ENCODE measurements at places on chromosomes 5 and 9.

GRCh38 chr9:6907772-6908381 lies 150.1 kb downstream of the KDM4C start:
- no peak for DNase-seq

- DNase-seq, result no peak
Measured at GRCh38 chr9:7854763-7855162, 55.2 kb upstream of the DMAC1 start.

- no peak for DNase-seq
Measured at GRCh38 chr5:106521701-106522100, 1149.0 kb downstream of the EFNA5 start.

GRCh38 chr9:114005371-114006154 lies 72.5 kb downstream of the AMBP start:
- DNase-seq, result no peak

GRCh38 chr5:175098301-175098700 lies 345.7 kb downstream of the DRD1 start:
- DNase-seq, result no peak

- no peak for DNase-seq
Measured at GRCh38 chr5:154868702-154869101, 10.3 kb downstream of the CNOT8 start.

- DNase-seq, result no peak
Measured at GRCh38 chr9:87667164-87667738, 58.7 kb upstream of the CTSL start.

- DNase-seq, result no peak
Measured at GRCh38 chr5:2557435-2557834, 194.0 kb downstream of the IRX2 start.

GRCh38 chr5:126631920-126632319 lies 31.2 kb downstream of the PHAX start:
- DNase-seq, result no peak

GRCh38 chr9:75869236-75869635 lies 21.2 kb upstream of the PCSK5 start:
- no peak for DNase-seq

DNA sequence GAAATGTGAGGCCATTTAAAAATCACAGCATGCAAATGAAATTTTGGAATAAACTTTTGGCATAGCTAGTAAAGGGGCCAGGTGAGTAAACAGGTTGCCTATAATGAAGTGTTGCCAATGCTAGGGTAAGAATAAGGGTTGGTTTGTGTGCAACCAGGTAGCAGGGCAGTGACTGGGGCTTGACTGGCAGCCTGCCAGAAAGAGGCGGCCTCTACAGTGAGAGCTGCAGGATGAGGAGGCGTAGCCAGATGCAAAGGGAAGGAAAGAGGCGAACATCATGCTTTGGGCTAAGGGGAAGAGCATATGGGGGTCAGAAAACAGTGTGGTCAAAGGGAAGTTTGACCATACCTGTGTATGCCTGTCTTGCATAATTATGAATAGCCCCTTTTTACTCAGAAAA lies 70.6 kb downstream of the MAST4 start:
- DNase-seq, result no peak

DNA sequence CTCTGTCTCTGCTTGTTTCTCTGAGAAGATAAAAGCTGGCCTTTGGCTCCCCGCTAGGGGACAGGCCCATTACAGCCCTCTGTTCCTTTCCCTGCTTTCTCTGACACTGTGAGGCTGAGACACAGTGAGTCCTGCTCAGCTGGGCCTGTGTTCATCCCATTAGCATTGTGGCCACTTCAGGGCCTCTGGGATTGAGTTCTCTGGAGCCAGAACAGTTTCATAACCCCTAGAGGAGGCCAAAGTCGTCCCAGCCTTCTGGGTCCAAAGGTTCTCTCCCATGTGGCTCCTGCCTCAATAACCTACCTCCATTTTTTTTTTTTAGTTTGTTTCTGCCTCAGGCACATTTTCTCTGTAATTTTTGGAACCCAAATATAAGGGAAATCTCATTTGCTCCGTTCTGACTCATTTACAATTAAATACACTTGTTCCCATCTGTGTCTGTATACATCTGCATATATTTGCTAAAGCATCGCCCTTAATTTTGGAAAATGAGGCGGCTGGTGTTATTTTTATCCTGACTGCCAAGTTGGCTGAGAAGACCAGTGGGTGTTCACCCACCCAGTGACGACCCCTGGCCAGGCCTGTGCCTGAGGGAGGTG lies 27.3 kb upstream of the CTNNA1 start:
- DNase-seq, result no peak

DNA sequence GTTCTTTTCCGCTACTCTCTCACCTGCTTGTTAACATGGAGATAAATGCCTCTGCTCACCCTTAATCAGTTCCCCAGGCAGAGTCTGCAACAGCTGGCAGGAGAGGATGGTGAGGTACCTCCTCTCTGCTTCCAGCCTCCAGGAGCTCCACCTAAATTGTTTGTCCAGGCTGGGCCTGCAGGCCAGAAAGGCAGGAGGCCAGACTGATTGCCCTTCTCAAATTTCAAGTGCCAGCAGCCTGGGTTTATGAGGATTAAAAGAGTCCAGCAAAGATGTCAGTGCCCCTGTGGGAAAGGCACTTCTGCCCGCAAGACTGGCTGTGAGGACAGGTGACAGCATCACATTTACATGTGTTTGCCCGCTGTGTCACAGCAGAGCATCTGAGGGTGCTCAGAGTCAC lies 19.8 kb downstream of the CORO2A start:
- no peak for DNase-seq
